Left ventricle myocardium inferior (tissue), 1 donor: ENCODE measurements at places on chromosomes 13 and 19. TPM values are rescaled to one million over a fixed set of nuclear protein-coding genes. Genes with fewer than 3 reads are reported as not detected.

The AMH gene
- total RNA-seq, result 1.1 TPM

The ZNF85 gene
- 2.3 TPM for total RNA-seq

The PRKCG gene
- total RNA-seq, result not detected

The ZNF221 gene
- total RNA-seq, result 3.7 TPM

The DOCK6 gene
- total RNA-seq, result 43.2 TPM

DNA sequence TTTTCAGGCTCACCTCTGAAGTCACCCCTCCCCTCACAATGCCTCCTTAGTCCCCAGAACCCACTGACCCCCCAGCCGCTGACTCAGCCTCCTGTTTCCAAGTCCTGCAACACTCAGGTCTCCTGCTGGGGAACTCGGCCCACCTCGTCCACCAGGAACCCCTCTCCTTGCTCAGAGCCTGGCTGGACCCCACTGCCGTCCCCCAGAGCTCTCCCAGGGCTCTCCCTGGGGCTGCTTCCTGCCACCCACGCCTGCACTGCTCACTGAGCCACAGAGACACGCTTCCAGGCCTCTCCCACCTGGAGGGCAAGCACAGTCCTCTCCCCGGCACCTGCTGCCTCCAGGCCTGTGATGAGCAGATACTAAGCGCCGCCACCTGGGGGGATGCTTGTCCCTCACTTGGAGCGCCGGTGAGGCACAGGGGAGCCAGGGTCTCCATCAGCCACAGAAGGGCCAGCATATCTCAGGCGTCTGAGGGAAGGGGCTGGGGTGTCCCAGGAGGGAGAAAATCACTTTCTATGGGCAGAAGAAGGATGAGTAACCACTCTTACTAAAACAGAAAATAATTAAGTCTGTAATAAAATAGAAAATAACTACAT lies 53.8 kb downstream of the KLF2 start:
- DNase-seq, result no peak

DNA sequence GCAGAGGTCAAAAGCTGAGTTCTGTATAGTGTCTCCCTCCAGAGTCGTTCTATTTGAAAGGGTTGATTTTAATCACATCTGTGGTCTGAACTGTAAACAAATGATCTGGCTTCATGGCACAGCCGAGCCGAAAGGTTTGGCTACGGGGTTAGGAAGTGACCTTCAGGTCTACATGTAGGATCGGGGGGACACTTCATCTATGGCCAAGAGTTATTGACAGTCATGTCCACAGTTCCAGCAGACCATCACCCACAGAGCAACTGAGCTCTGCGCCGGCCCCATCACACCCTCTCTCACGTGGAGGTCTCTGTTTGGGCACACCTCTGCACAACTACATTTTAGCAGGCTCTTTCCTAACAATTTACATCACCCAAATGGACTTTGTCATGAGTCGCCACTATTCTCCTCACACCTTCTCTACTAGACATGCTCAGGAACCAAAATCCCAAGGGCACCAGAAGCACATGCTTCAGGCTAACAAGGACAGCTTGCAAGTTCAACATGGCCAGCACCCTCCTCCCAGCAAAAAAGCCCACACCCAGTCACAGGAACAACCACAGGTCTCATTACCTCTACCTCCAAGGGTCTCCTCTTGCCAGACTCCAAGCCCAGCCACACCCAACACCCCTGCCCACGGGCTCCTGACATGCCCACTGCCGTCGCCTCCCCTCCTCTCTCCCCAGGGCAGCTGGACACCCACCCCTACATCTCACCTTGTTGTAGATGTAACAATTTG lies 36.1 kb upstream of the EPHX3 start:
- no peak for DNase-seq

DNA sequence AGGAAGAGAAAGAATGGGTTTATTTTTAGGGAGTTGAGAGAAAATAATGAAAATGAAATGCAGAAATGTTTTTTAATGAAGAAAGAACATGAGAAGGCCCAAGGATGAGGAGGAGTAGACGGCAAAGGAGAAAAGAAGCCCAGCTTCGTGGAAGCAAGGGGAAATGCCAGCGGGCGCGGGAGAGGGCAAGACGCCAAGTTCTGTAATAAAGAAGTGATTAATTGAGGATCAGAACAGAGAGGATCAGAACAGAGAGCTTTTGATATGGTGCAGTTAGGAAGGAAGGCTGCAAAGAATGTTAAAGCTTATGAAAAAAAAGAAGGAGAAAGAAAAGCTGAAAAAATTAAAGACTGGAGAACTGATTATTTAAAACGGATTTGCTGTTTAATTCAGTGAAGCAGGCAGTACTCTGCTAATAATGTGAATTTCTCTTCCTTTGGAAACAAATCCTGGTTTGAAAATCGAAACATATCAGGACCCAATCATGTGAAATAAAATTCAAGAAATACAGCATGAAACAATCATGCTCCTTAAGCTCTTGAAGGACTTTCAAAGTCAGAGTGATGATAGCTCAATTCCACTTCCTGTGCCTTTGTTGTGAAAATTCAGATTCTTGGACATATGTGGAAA lies 99.3 kb upstream of the SOX1 start:
- DNase-seq, result no peak

DNA sequence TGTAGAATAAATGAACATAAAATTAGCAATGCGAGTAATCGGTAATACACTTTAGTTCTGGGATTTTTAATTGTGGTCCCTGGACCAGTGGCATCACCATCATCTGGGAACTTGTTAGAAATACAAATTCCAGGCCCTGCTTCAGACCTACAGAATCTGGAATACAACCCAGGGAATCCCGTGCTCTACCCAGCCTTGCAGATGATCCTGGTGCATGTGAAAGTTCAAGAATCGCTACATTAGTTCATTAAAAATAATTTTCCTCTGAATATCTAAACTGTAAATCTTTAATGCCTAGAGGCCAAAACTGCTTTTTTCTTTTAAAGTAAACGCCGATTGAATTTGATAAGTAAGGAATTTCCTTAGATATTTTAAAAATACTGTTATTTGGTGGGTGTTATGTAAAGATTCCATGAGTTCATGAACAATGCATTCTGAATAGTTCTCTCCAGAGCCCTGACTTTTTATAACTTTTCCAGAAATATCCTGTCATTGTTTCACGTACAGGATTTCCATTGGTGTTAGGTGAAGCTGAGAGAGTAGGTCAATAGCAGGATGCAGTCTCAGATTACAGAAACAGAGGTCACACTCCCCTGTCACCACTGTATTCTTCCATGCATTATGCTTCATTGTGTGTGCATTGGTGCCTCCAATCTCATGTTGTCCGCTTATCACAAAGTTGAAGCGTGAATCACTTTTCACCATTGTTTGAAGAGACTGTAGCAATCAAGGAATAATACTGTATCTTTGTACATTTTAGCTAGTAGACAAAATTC lies 596.5 kb upstream of the KLF12 start:
- DNase-seq, result no peak

GRCh38 chr13:45700971-45701900 lies 884 bp upstream of the CBY2 start:
- no peak for DNase-seq

- no peak for DNase-seq
Measured at GRCh38 chr13:109380457-109380856, 405.9 kb downstream of the IRS2 start.

- no peak for DNase-seq
Measured at GRCh38 chr13:113849546-113849945, 14.3 kb downstream of the GAS6 start.
